ENCODE measurements at places on chromosomes 2 and 18. TPM values are rescaled to one million over a fixed set of nuclear protein-coding genes. Genes with fewer than 3 reads are reported as not detected.

ABCG8 gene
- total RNA-seq, result not detected

COL6A3 gene
- total RNA-seq, result 45.3 TPM

SPP2 gene
- total RNA-seq, result 0.60 TPM

TLX2 gene
- total RNA-seq, result not detected

NEUROD1 gene
- not detected for total RNA-seq

NEU2 gene
- not detected for total RNA-seq

ASB18 gene
- 0.16 TPM for total RNA-seq

NTSR2 gene
- 0.85 TPM for total RNA-seq

RESP18 gene
- total RNA-seq, result not detected

SPC25 gene
- total RNA-seq, result not detected

SLC5A7 gene
- total RNA-seq, result not detected

IGFBP5 gene
- total RNA-seq, result 146 TPM

STPG4 gene
- 0.33 TPM for total RNA-seq

LNPK gene
- total RNA-seq, result 75.0 TPM

EFEMP1 gene
- total RNA-seq, result 30.1 TPM

GKN2 gene
- not detected for total RNA-seq

CREG2 gene
- not detected for total RNA-seq

COBLL1 gene
- total RNA-seq, result 4.3 TPM

MAP3K20 gene
- 225 TPM for total RNA-seq

AGXT gene
- total RNA-seq, result not detected

Measured in gastrocnemius medialis (tissue), 4 donors.